ENCODE measurements at places on chromosomes 12 and 14.

GRCh38 chr12:1650978-1651361 lies 21.9 kb downstream of the WNT5B start:
- DNase-seq: no peak

- DNase-seq: no peak
Observed at GRCh38 chr12:29273178-29273843, 107.7 kb downstream of the ERGIC2 start.

DNA sequence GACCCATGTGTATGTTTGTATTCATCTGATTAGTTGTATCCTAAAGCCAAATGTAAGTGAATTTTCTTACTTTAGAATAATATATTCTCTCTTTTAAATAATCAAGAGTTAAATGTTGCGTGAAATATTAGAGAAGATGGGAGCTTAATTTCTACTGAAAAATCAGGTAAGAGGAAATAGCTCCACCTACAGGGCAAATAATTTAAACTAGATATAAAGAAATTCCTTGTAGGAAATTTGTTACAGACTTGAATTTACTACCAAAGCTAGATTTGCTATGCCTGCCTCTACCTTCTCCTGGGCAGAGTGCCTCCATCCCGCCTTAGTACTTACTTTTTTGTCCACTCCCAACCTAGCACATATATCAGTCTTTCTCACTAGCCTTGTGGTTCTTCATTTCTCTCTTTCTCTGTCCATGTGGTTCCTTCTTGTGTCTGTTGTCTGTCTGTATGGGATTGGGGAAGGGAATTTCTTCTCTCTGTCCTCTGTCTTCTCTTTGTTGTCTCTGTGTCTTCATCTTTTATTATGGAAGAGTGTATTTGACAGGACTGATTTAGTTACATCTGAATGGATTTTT lies 44.7 kb downstream of the PALS1 start:
- DNase-seq: no peak

- DNase-seq: no peak
Observed at GRCh38 chr12:8156845-8157244, at the start of gene ZNF705A. Gene ZNF705A, plus strand, starts transcription at chr12:8157015. Its CDS starts 15,611 bp downstream, at chr12:8172626.

DNA sequence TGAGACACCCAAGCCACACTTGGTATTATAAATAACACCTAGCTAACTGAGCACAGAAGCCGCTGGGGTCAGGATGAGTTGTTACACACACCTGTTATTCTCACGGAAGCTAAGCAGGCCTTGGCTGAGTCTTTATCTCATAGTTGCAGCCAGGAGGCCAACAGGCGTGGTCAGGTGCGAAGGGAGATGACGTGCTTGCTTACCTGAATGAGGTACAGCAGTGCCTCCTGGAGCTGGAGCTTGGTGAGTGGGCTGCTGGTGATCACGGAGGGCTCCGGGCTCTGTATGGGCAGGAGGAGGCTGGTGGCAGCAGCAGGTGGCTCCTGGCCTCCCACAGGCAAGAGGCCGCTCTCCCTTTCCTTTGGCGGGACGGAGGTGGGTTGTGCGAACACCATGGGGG lies 30.4 kb upstream of the CACNA2D4 start:
- DNase-seq: no peak

DNA sequence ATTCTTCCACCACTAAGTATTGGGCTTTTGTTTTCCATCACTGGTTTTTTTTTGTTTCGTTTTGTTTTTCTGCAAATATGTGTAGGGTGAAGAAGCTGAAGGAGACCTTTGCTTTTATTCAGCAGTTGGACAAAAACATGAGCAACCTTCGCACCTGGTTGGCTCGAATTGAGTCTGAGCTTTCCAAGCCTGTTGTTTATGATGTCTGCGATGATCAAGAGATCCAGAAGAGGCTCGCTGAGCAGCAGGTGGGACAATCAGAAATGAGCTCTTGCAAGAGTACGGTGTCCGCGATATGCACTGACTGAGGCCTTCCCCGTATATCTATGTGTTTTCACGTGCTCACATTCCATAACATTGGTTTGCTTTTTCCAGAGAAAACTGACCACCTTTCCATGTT lies 91.5 kb downstream of the ESR2 start:
- no peak for DNase-seq

GRCh38 chr12:13713556-13714410 lies 267.6 kb downstream of the GRIN2B start:
- DNase-seq: no peak

DNA sequence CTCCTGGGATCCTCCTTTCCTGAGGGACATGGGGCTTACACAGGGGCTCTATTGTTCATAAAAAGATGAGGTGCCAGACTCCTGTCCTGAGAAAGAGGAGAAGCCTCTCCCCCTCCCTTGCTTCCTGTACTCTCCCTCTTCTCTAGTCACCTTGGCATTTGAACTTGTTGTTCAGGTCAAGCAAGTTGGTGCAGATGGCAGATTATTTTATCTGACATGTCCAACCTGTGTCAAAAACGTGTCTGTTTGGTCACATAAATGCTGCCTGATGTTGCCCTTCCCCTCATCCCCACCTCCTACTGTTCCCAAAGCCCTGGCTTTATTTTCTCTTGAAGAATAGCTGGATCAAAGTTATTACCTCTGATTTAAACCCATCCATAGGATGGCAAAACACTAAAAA lies 154.8 kb downstream of the TMX1 start:
- DNase-seq: no peak

GRCh38 chr12:93003531-93004239 lies 74.6 kb upstream of the EEA1 start:
- DNase-seq: no peak

DNA sequence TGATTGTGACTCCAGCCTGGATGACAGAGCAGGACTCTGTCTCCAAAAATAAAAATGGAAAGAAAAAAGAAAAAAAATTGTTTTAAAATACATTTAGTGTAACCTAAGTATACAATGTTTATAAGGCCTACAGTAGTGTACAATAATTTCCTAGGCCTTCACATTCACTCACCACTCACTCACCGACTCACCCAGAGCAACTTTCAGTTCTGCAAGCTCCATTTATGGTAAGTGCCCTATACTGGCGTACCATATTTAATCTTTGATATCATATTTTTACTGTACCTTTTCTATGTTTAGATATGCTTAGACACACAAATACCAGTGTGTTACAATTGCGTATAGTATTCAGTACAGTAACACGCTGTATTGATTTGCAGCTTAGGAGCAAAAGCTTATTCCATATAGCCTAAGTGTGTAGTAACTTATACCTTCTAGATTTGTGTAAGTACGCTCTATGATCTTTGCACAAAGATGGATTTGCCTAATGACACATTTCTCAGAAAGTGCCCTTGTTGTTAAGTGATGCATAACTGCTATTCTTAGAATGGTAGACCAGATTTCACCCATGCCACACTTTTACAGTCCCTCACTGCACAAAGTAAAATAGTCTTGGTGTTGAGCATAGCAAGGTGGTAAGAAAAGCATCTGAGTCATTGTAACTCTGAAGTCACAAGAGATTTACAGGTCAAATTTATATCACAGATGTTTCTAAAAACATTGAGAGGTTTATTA lies 151.9 kb downstream of the LRRK2 start:
- DNase-seq: no peak

GRCh38 chr12:72230589-72230988 lies 41.6 kb upstream of the TRHDE start:
- DNase-seq: no peak

DNA sequence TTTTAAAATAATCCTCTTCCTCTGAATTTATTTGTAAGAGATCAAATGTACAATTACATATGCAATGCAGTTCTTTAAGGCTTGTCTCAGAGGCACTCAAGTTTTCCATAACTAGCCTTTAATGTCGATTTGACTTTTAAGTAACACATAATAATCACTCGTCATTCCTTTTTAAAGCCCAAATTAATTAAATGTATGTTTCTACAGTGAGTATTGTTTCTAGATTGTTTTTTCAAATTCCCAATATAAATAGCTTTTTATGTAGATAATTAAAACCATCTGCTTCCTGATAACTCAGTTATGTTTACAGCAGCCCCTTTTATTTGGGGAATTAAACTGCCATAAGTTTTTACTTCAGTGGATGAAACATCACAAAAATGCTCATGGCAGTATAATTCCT lies 185.1 kb downstream of the ETNK1 start:
- DNase-seq: no peak

GRCh38 chr12:92739113-92739512 lies 36.3 kb downstream of the PLEKHG7 start:
- DNase-seq: no peak

DNA sequence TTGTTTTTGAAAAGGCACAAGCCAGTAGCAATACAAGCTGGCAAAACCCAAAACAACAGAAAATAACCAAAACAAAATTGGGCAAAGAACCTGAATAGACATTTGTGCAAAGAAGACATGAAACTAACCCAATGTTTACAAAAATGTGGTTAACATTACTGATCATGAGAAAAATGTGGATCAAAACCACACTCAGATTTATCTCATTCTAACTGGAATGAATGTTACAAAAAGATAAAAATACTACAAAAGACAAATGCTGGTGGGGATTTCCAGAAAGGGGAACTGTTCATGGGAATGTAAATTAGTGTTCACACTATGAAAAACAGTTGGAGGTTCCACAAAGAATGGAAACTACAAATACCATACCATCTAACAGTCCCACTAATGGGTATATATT lies 26.6 kb downstream of the ASCL4 start:
- DNase-seq: no peak

- no peak for DNase-seq
Observed at GRCh38 chr12:115898670-115899069, 378.8 kb downstream of the MED13L start.

DNA sequence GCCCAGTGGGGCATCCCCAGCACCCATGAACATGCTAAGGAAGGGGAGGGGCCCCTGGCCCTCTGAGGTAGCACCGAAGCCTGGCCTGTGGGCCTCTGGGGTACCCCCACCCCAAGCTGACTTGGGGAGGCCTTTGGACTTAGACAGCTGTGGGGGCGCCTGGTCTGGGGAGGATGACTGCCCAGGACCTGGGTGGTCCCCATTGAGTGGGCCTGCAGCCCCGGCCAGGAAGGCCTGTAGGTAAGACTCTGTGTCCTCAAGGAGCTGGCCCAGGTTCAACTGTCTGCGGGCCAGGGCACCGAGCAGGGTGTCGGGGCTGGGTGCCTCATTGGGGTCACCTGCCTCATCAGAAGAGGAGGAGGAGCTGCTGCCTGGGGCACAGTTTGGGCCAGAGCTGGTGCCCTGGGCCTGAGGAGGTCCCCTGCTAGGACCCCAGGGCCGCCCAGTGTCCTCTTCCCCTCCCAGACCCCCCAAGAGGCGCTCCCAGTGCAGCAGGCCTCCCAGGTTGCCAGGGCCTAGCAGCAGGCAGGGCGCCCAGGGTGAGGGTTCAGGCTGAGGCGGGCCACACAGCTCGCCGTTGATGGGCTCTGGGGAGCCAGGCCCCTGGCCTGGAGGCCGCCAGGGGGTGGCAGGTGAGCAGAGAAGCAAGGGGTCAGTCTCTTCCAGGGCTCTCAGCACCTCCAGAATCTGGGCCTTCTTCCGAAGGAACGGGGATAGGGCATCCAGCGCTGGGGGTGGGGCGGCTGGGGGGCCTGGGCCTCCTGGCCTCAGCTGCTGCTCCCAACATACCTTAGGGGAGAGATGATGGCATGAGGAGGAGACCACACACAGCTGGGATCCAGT lies 31.4 kb downstream of the NCKAP5L start:
- no peak for DNase-seq

GRCh38 chr14:61130512-61131260 lies 149.6 kb downstream of the SLC38A6 start:
- DNase-seq: no peak

DNA sequence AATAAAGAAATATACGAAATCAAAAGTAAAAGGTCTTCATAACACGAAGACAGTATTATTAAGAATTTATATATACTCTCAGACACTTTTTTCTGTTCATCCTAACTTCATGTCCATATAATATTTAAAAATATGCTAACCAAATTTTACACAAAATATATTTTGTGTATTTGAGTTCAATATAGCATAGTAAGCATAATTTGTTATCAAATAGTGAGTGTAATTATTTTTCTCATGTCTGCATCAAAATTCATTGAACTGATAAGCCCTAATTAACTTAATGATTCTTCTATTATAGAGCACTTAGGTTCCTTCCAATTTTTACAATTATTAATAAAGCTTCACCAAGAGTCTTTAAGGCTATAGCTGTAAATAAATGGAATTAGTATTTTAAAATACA lies 99.7 kb upstream of the SYT1 start:
- no peak for DNase-seq

- DNase-seq: no peak
Observed at GRCh38 chr14:55583942-55584468, 4.0 kb downstream of the KTN1 start.

DNA sequence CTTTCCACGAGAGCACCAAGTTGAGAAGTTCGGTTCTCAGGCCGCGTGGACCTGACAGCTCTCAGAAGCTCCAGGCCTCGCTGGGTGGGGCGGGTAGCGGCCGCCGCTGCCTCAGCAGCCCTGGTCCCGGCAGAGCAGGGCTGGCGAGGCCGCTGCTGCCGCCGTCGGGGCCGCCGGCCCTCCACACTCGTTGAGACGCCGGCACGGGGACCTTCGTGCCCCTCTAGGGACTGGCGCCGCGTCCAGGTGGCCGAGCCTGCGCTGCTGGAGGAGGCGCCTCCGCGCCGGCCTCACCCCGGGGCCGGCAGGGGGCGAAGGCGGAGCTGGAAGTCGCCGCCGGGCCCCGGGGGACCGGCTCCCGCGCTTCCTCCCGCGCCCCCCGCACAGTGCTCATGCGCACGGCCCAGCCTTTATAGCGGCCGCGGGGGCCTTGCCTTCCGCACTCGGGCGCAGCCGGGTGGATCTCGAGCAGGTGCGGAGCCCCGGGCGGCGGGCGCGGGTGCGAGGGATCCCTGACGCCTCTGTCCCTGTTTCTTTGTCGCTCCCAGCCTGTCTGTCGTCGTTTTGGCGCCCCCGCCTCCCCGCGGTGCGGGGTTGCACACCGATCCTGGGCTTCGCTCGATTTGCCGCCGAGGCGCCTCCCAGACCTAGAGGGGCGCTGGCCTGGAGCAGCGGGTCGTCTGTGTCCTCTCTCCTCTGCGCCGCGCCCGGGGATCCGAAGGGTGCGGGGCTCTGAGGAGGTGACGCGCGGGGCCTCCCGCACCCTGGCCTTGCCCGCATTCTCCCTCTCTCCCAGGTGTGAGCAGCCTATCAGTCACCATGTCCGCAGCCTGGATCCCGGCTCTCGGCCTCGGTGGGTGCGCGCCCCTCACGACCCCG lies at the start of gene COCH:
Gene COCH (plus strand): TSS at position 440 of the 879 bp plus-strand sequence. CDS start 380 bp downstream, at position 820.
- DNase-seq: no peak

GRCh38 chr12:11917501-11917900 lies 153.2 kb upstream of the BCL2L14 start:
- no peak for DNase-seq

- peak; percentile 69 for DNase-seq
Observed at GRCh38 chr12:109110988-109111495, 5.3 kb upstream of the ACACB start.

Data from cortex of kidney (tissue), 1 donor.